NCI-H748 treated with DMSO at 0.1 percent for 48 hours (cell line): ENCODE measurements at places on chromosomes 7 and 10.

- no peak for DNase-seq
These were observed 83.5 kb downstream of the IPMK start for GRCh38 chr10:58184120-58184670.

- DNase-seq: no peak
These were observed 148.4 kb upstream of the KAT6B start for GRCh38 chr10:74677951-74678350.

DNA sequence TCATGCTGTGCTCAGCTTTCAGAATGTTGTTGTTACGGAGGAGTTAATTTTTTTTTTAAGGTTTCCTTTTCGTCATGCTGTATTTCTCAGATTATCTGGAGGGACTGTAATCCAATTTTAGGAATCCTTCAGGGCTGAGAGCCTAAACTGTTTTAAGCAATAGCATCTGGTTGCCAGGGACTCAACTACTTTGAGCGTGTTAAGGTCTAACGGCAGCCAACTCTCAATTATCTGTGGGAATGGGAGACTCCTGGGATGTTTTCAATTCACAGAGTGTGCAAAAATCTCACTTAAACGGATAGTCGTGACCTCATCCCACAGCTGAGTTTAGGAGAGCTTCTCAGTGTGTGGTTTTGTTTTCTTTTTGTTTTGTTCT is 291.7 kb downstream of the AUTS2 start:
- DNase-seq: no peak

DNA sequence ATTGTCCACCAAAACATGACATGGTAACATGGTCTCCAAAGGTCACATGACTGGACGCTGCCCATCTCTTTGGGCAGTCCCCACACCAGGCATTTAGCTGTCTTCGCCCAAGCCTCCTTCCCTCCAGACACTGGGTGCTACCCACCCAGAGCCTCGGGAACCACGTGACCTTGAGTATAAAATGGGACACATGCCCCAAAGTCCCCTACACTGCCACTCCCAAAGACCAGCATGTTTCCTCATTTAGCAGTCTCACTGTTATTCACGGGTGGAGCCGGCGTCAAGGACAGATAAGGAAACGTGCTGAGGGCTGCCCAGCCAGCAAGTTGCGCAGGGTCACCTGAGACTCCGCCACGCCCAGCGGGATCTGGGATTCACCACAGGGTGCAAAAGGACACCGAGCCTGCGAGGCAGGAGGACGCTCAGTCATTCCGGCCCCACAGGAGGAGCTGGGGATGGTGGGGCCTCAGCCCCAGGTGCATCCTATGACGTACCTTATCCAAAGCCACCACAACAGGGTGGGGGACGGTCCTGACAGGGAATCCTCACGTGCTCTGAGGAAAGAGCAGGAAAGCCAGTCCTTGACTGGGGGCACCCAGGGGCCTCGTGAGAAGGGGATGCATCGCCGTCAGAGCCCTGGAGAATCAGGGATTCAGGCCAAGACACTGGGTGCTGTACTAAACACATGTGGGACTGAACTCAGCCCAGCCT is 226.9 kb downstream of the TNS3 start:
- no peak for DNase-seq

- peak; percentile 13 for DNase-seq
These were observed 304.4 kb upstream of the C7orf33 start for GRCh38 chr7:148286150-148286549.

- no peak for DNase-seq
These were observed 12.2 kb upstream of the RADIL start for GRCh38 chr7:4895766-4896165.

DNA sequence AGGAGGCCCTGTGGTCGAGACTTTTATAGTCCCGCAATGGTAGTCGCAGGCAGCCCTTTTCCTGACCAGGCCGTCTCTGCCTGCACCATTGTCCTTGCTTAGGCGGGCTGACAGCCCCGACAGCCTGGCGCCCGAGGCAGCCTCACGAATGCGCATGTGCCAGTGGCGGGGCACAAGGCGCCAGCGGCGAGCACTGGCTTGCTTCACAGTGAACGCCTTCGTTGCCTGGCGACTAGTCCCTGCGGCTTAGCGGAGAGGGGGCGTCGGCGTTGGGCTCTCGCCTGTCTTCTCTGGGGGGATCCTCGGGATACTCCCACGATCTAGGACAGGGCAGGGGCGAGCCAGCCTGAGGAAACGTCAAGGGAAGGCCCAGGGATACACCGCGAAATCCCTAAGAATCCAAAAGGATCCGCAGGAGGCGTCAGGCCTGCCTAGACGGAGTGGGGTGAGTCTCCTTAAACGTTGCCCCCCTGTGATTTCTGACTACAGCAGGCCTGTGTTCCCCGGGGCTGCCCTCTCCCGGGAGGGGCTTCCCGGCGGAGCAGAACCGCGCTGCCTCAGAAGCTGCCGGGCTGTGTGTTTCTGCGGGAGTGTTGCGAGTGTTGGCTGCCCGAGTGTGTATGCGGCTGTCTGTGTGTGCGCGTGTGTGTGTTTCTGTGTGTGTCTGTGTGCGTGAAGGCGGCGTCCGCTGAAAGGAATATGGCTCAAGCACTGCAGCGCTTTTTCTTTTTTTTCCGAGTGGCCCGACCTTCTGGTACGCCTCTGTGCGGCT is 20.5 kb upstream of the ZNF273 start:
- DNase-seq: peak; percentile 63

- DNase-seq: no peak
These were observed 28.3 kb downstream of the C1GALT1 start for GRCh38 chr7:7210475-7211237.

DNA sequence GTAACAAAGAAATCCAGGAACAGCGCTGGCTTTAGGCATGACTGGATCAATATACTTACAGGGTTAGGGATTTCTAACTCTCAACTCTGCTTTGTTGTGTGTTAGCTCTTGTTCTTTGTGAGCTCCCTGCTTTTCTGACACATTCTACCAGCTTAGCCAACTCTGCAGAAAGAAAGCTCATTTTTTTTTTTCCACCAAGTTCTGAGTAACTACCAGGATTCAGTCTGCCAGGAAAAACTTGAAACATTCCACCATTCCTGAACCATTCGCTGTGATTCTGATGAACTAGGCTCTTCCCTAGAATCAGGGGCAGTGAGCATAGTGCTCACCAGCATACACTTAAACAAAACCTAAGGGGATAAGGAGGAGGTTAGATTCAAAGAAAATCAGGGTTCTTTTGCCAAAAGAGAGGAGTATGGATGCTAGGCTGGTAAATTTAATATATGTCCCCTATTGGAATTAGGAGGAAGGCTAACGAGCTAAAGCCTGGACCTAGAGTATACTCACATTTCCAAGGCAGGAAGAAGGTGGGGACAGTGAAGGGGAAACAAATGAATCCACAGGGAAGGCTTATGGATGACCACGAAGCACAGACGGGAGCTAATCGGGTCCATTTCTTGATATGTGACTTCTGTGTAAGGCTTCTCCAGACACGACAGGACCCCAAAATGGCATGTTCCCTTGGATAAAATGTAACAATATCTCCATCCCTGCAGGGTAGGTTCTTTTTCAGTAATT is 183.4 kb downstream of the PRKG1 start:
- DNase-seq: no peak

DNA sequence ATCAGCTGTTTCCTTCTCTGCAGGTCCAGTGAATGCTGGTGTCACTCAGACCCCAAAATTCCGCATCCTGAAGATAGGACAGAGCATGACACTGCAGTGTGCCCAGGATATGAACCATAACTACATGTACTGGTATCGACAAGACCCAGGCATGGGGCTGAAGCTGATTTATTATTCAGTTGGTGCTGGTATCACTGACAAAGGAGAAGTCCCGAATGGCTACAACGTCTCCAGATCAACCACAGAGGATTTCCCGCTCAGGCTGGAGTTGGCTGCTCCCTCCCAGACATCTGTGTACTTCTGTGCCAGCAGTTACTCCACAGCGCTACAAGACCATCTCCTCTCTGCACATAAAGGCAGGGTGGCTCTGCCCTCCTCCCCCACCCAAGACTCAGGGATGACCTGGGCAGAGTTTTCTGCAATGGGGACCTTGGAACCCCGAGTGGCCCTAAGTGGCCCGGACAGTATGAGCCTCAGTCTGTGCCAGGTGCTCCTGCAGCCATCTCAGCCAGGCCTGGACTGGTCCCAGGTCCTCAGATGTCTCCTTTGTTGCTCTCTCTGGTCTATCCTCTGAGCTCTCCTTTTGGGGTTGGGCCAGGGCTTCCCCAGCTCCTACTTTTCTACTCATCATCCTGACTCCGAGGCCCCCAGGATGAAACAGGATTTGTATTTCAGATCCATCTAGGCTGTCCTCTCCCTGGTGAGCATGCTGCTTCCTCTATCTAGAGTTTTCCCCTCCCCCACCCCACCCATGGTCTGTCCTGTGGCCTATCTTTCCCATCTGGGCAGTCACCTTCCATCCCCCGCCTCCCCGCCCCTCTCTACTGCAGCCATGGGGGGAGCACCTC is 212.1 kb upstream of the PRSS58 start:
- DNase-seq: no peak

- DNase-seq: no peak
These were observed 232.5 kb downstream of the SH2D4B start for GRCh38 chr10:80770239-80770638.

- DNase-seq: no peak
These were observed 4.1 kb downstream of the NEUROD6 start for GRCh38 chr7:31336202-31337001.
